ENCODE measurements at places on chromosomes 4 and X.

DNA sequence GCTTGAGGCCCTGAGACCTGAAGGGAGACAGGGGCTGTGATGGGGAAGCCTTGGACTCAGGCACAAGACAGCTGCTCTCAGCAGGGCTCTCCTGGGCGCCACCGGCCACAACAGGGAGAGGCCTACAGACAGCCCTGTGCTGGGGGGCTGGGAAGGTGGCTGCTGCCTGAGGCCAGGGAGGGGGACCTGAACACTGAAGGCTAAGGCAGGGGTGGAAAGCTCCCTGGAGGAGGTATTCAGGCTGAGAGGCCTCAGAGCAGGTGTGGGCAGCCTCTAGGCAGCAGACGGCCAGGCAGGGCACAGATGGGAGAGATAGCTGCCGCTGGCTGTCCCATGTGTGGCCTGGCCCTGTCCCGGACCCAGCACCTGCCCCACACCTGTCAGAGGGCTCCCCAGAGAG is 33.0 kb downstream of the TACC3 start:
- no peak for DNase-seq

DNA sequence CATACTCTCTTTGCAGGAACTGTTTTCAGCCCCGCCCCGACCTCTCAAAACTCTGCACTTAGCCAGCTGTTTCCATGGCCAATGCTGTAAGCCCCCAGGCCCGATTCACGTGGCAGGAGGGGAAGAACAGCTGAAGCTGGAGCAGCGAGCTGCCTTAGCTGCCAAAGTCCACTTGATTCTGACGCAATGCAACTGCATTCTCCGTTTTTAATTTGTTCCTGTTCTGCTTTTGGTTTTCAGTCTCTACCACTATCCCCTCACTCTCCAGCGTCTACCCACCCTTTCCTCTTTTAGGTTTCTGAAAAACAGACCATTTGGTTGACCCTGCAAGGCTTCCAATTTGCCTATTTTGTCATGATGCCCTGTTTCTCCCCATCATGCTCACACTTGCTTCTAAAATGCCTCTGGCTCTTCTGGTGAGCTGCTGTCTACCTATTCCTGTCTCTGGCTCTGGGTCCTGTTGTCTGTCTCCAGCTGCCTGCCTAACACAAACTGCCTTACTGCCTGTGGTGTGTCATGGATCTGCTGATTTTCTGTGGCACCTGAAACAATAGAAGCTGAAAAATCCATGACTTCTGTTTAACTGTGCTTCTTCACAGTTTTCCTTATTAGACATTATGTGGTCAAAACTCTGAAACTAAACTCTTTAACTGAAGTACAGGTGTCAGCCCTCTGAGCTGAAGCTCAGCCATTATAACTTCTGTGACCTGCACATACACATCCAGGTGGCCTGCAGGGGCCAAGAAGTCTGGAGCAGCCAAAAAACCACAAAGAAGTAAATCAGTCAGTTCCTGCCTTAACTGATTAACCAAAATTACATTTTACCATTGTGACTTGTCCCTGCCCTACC is 160.5 kb upstream of the AGTR2 start:
- no peak for DNase-seq

- DNase-seq = no peak
Measured at GRCh38 chrX:154727871-154728270, 23.0 kb downstream of the GAB3 start.

DNA sequence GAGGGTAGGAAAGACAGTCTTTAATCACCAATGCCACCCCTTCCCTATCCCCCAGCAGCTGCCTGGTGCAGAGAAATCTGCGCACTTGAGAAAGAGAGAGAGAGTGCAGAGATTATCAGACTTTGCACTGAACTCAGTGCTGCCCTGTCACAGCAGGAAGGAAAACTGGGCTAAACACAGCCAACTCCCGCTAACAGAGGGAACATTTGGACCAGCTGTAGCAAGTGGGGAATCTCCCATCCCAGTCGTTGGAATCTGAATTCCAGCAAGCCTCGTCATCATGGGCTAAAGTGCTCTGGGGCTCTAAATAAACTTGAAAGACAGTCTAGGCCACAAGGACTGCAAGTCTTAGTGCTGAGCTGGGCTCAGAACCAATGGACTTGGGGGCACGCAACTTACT is 168.7 kb downstream of the DLG3 start:
- no peak for DNase-seq

GRCh38 chrX:18578546-18578945 is 93.4 kb downstream of the RS1 start:
- no peak for DNase-seq

DNA sequence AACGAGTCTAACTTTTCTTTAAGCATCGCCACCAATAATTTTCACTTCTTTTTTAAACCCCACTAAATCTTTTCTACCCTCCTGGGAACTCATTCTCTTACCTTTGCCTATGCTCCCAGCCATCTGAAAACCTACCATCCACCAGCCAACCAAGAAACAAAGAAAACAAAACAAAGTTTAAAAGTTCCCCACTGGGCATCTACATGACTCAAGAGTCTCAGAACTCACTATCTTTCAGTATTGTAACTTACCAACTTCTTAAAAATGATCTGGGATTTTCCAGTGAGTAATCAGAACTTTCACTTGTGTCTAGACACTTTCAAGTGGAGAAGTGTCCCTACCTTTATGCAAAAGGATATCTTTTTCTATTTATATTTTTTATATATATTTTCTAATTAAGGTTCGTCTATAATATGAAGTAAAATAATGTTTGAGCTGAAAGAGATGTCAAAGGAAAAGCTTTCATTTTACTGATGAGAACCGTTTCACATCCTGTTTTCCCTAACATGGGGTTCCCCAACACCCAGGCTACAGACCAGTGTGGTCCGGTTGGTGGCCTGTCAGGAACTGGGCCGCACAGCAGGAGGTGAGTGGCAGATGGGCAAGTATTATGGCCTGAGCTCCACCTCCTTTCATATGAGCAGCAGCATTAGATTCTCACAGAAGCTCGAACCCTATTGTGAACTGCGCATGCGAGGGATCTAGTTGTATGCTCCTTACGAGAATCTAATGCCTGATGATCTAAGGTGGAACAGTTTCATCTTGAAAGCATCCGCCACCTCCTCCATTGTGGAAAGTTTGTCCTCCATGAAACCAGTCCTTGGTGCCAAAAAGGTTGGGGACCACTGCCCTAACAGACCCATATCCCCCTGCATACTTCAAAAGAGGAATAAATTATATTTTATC is 9.8 kb upstream of the TIGD2 start:
- no peak for DNase-seq

DNA sequence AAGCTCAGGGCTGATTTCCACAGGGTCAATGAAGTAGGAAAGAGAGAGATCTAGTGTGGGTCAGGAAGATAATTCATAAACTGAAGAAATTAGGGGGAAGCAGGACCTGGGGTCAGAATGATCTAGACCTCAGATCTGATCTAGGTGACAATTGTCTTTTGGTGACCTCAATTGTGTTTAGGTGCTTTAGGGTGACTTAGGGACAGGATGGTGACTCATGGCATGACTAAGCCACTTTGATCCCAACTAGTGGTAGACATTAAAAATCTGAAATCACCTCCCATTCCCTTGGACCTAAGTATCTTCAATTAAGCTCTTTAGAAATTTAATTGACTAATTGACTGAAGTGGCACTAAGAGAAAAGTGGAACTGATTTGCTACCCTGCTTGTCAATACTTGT is 36.7 kb upstream of the GRXCR1 start:
- no peak for DNase-seq

DNA sequence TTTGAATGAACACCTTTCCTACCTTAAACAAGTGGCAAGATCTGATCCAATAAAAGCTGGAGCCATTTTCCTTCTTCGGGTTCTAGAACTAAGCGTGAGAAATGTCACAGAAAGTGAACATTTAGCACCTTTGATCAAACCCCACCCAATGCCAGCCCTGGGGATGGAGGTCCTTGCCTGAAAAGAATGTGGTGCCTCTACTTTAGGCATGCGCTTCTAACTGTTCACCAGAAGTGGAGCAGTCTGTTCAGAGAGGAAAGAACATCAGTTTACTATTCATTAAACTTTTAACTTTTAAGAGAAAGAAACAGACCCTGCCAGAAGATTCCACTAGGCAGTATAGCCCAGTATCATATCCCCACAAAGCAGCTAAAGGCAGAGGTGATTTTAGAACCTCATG is 75.9 kb downstream of the INTS12 start:
- no peak for DNase-seq

GRCh38 chr4:142452161-142452855 is 393.8 kb downstream of the INPP4B start:
- DNase-seq = no peak

DNA sequence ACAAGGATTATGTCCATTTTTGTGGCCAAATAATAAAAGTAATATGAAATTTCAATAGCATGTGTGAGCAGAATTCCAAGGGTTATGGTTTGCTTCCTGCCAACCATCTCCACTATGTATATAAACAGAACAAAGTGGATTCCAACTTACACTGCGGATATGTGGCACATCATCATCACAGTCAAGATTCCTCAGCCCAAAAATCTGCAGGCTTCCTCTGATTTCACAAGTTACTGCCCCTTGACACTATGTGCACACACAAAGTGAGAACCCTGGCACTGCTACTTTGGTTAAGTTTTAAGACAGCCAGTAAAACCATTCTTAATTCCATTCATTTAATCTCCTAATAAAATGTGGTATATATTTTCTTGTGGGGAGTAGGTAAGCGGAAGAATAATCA is 76.4 kb downstream of the LEF1 start:
- DNase-seq = no peak

DNA sequence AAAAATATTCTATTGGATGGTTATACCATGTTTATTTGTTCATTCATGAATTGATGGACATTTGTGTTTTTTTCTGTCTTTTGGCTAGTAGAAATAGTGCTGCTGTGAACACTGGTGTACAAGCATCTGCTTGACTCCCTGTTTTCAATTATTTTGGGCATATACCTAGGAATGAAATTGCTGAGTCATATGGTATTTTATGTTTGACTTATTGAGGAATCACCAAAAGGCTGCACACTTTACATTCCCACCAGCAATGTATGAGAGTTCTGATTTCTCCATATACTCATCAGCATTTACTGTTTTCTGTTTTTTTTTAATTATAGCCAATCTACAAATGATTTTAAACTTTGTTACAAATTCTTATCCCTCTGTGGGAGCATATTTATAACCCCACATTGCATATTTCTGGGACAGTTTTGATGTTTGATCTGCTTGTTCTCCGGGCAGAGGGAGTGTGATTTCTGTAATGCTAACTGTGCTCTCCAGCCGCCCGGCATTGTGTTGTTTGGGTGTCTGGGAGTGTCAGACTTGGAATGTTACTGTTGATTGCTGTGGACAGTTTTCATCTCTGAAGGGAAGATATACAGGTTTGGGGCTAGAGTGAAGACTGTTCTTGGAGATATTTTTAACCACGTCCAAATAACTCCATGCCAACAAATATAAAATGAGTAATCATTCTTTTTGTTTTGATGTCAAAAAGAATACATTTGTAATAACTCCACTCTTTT is 60.5 kb upstream of the PGRMC2 start:
- DNase-seq = no peak

- DNase-seq = no peak
Measured at GRCh38 chr4:19301527-19301926, 950.2 kb upstream of the SLIT2 start.

GRCh38 chr4:29541757-29542156 is 1178.4 kb upstream of the PCDH7 start:
- DNase-seq = no peak

DNA sequence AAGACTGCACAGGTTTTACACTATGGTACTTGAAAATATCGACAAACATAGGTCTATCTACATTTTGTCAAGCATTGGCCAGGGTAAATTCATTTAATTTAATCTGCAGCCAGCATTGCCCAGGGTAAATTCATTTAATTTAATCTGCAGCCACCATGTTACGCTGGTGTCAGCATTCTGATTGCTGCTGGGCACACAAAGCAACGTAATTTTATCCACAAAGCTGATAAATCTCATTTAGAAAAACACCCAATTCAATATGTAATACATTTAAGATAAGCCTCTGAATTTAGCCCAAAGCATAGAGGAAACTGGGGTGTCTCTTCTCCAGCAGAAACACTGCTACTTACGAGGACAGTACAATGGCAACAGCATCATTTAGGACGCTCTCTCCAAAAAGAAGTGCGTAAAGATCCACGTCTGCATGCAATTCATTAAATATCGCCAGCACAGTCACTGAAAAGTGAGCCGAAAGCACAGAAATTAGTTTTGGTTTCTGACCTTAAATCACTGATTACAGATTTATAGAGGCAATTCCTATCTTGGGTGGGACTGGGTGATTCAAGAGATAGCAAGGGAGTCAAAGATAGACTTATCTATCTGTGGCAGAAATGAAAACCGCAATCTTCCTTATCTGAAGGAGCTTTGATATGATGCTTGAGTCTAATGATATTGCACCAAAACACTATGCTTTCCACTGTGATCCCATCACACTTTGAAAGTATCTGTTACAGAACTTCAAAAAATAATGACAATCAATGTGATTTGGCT is 88.8 kb downstream of the CHST7 start:
- no peak for DNase-seq

GRCh38 chr4:186698525-186698924 is 25.1 kb downstream of the FAT1 start:
- no peak for DNase-seq

DNA sequence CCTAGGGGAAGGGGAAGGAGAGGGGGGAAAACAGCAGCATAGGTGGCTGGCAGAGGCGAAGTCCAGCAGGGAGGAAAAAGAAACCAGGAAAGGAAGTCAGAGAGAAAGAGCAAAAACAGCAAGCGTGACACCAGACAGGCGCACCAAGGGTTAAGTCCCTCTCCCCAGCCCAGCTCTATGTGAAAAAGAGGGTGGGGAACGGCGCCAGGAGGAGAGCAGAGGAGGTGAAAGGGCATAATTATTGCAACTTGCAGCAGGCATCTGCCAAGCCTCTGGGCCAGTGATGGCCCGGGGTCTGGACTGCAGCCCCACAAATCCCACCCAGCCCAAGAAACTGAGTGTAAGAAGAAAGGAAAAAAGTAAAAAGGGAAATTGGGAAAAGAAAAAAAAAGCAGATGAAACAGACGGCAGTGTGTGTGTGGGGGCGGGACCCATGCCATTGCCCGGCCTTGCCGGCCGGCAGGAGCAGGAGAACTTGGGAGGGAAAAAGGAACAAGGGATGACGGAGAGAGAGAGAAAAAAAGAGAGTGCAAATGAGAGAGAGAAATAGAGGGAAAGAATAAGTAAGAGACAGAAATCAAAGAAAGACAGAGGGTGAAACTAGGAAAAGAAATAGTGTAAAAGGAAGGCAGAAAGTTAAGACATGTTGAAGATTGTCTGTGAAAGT is 14.1 kb upstream of the RHOXF2 start:
- DNase-seq = no peak

DNA sequence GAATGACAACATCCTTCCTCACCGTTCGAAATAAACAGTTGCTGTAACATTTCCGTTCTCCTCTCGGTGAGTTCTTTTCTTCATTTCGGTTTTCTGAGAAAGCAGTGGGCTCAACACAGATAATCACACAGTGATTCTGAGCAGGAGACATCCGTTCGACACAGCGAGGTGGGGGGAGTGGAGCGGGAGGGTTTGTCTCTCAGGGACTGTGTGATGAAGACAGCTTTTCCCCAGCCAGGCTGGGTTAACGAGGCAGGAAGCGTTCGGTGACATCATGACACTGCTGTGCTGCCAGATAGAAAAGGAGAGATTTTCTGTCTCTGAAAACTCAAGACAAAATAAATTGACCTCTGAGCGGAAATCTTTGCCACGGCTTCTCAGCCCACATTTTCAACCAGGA is 119.3 kb downstream of the CRLF2 start:
- no peak for DNase-seq
